Esophagus squamous epithelium (tissue), 5 donors: ENCODE measurements at places on chromosomes 16 and 17. TPM values are rescaled to one million over a fixed set of nuclear protein-coding genes. Genes with fewer than 3 reads are reported as not detected.

DNA sequence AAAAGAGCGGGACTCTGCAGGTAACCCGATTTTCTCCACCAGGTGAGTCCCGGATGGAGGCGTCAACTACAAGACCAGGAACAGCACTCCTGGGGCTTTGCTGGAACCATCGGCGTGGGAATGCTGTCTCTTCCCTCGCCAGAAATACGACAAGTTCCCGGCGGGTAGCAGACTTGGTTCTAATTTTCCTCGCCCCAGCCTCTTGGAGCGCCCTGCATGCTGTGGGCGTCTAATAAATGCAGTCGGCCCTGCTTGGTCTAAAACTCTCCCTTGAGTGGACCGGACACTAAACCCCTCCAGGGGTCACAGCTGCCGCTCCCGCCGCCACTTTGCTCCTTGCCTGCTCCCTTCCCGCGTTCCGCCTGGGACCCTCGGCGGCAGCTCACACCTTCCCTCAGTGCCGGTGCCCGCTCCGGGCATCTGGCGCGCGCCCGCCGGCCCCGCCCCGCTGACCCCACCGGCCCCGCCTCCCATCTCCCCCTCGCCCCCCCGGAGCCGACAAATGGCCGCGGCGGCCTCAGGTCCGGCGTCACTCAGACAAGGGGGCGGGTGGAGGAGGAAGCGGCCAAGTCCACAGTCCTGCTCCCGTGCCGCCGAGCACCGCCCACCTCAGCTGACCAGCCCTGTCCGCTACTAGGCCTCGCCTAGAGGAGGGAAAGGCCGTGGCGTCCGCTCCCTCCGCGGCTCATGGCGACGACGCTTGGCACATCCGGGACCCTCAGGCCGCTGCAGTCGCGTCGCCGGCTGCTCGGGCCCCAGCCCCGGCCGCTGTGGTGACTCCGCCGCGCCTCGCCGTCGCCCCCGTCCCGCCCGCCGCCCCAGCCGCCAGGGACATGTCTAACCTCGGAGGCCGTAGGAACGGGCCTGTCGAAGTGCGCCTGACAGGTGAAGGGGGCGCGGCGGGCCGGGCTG lies 65.8 kb downstream of the KPNA2 start:
- no peaks in the 10 kb centered on the region for H3K36me3 ChIP-seq
- H3K27me3 ChIP-seq = no peaks in the 10 kb centered on the region
- peak overlapping the region; percentile 89 for H3K27ac ChIP-seq
- H3K4me3 ChIP-seq = peak overlapping the region; percentile 90
- peaks cover 6% of the 10 kb centered on the region for H3K4me1 ChIP-seq

DNA sequence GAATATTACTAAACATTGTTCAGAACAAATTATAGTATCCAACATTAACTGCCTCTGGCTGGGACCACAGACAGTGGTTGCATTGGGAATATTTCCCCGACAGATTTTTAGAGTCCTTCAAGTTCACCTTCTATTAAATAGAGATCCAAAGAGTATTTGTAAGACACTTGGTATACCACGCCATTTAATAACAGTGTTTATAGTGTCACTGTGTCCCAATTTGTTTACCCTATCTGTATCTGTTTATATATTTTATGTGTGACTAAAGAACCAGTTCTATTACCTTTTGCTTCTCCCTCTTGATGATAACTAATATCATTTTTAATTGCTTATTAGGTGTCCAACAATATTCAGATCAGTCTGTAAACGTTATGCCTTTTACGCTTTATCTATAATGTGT lies 191.3 kb upstream of the IRX5 start:
- no peaks in the 10 kb centered on the region for H3K4me1 ChIP-seq
- no peak for DNase-seq
- no peak overlapping the region for H3K27ac ChIP-seq
- H3K36me3 ChIP-seq = no peaks in the 10 kb centered on the region
- no peaks in the 10 kb centered on the region for H3K27me3 ChIP-seq
- no peak overlapping the region for H3K4me3 ChIP-seq

DNA sequence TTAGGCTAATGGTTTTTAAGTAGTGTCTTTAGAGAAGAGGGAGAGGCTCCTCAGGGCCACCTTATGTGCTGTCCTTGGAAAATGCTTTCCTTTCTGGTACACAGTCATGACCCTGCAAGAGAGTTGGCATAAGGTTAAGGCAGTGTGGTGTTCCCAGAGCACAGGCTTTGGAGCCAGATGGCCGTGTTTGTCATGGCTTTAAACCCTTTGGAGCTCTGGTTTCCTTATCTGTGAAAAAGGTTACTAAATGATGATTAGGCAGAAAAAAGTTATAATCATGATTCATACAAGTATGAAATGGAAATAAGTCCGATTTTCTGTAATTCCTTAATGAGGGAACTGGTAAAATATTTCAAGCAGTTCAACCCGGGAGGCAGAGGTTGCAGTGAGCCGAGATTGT lies 13.2 kb downstream of the UTP4 start:
- no peak for DNase-seq
- H3K4me3 ChIP-seq = no peak overlapping the region
- H3K36me3 ChIP-seq = peaks cover 96% of the 10 kb centered on the region
- no peak overlapping the region for H3K27ac ChIP-seq

GRCh38 chr16:2432286-2432685 lies 3.0 kb downstream of the CCNF start:
- DNase-seq = no peak
- no peaks in the 10 kb centered on the region for H3K36me3 ChIP-seq
- H3K4me3 ChIP-seq = no peak overlapping the region

GRCh38 chr17:1861391-1862010 lies 31.7 kb downstream of the RPA1 start:
- DNase-seq = no peak
- H3K4me3 ChIP-seq = no peak overlapping the region
- peaks cover 3% of the 10 kb centered on the region for H3K4me1 ChIP-seq
- H3K27ac ChIP-seq = no peak overlapping the region

DNA sequence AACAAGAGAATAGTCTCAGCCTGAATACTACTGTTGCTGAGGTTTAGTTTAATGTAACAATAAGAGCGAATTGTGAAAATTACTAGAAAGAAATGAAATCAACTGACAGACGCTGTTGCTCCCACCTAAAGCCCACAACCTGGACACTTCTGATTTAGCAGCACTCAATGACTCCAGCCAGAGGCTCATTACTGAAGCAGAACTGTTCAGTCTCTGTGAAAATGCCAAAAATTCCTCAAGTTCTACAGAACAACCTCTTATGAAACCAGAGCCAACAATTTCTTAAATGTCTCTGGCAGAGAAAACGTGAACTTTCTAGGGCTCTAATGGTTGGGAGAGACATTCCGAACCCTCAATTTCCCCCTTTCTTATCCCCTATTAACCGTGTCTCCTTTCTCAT lies 9.9 kb downstream of the PSME3IP1 start:
- peaks cover 48% of the 10 kb centered on the region for H3K36me3 ChIP-seq
- H3K4me1 ChIP-seq = no peaks in the 10 kb centered on the region
- H3K27me3 ChIP-seq = no peaks in the 10 kb centered on the region
- H3K4me3 ChIP-seq = no peak overlapping the region

- H3K27me3 ChIP-seq = no peaks in the 10 kb centered on the region
- no peak overlapping the region for H3K4me3 ChIP-seq
- no peak overlapping the region for H3K27ac ChIP-seq
- peaks cover 54% of the 10 kb centered on the region for H3K36me3 ChIP-seq
- DNase-seq = no peak
These were observed 41.2 kb downstream of the GTF3C1 start for GRCh38 chr16:27508476-27508875.

- peaks cover 84% of the 10 kb centered on the region for H3K4me1 ChIP-seq
- no peaks in the 10 kb centered on the region for H3K27me3 ChIP-seq
- DNase-seq = no peak
- no peak overlapping the region for H3K4me3 ChIP-seq
These were observed 27.3 kb downstream of the KDM8 start for GRCh38 chr16:27230562-27231001.

GRCh38 chr17:40518401-40519088 lies 17.1 kb upstream of the TNS4 start:
- no peak overlapping the region for H3K4me3 ChIP-seq
- no peak for DNase-seq
- no peaks in the 10 kb centered on the region for H3K36me3 ChIP-seq
- H3K27ac ChIP-seq = peak overlapping the region; percentile 57
- H3K4me1 ChIP-seq = peaks cover 15% of the 10 kb centered on the region

DNA sequence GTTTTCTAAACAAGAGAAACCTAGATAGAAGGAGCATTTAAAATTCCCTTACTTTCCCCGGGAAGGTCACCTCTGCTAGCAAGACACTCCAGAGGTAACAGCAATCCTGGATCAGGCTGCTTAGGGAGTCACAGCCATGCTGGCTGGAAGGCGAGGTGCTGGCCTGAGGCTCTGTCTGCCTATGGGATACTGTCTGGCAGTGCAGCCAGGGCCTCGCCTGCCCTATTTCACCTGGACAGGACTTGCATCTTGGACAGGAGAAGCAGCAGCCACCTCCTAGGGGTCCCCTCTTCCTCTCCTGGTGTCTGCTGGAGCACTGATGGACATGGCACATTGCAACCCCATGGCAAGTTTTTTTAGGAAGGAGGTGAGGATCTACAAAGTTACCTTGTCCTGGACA lies 15.1 kb downstream of the FA2H start:
- H3K27ac ChIP-seq = no peak overlapping the region
- H3K4me3 ChIP-seq = no peak overlapping the region
- no peaks in the 10 kb centered on the region for H3K36me3 ChIP-seq
- H3K27me3 ChIP-seq = no peaks in the 10 kb centered on the region
- DNase-seq = no peak

DNA sequence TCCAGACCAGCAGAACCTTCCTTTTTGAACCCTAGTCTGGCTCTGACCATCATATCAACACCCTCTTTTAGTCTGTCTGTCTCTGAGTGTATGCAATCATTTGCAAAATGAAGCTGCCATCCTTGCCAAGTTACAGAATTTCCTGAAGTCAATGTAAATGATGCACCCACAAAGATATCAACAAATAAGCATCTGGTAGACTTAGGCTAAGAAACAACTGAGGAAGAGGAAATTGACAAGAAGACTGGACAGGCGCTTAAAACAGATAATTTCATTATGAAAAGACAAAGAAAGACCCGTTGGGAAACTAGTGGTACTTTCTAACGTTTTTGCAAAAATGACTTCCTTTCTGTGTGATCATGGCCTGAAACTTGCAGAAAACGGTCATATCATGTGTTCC lies 24.7 kb upstream of the CIITA start:
- no peak overlapping the region for H3K4me3 ChIP-seq
- DNase-seq = no peak
- H3K4me1 ChIP-seq = peaks cover 3% of the 10 kb centered on the region
- no peaks in the 10 kb centered on the region for H3K36me3 ChIP-seq

DNA sequence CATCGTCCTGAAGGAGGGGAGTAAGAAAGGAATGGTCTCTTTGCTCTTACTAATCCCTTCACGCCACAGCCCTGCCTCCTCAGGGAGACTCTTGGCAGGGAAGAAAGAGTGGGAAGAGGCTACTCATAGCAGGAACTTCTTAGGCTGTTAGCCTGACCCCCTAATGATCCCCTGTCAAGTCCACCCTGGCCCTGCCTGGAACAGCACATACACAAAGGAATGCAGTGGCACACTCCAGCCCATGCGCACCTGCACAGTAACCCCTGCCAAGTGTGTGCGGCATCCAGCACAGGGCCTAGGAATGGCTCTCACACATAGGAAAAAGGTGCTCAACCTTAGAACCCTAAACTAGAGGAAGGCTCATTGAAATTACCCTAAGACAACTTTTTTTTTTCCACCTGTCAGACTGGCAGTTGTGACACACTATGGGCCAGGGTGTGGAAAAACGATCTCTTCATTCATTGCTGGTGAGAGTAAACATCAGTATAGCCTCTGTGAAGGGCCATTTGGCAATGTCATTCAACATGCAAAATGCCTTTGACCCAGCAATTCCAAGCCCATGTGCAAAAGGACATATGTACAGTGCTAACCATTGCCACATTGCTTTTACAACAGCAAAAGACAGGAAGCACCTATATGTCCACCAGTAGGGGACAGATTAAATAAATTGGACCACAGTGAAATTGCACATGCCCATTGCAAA lies 50.1 kb downstream of the PIMREG start:
- no peaks in the 10 kb centered on the region for H3K4me1 ChIP-seq
- no peak for DNase-seq
- H3K27ac ChIP-seq = peak overlapping the region; percentile 26
- H3K36me3 ChIP-seq = no peaks in the 10 kb centered on the region
- no peak overlapping the region for H3K4me3 ChIP-seq
- no peaks in the 10 kb centered on the region for H3K27me3 ChIP-seq

DNA sequence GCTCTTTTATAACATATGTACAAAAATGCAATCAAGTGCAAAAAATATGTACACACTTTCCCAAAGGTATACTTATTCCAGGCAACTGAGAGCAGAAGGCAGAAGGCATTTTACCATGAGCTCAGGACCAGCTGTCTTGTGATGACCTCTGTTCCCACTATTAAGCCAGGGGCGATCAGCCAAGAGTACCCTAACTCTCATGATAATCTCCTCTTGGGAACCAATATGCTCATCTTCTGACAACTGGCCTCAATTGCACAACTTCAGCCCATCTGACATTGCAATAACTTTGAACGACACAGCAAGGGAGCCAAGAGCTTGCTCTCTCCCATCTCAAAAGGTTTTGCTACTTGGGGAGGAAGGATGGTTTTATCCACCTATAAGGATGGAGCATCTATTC lies 471.9 kb downstream of the HS3ST3B1 start:
- H3K36me3 ChIP-seq = no peaks in the 10 kb centered on the region
- H3K27ac ChIP-seq = no peak overlapping the region
- no peaks in the 10 kb centered on the region for H3K27me3 ChIP-seq
- DNase-seq = no peak

DNA sequence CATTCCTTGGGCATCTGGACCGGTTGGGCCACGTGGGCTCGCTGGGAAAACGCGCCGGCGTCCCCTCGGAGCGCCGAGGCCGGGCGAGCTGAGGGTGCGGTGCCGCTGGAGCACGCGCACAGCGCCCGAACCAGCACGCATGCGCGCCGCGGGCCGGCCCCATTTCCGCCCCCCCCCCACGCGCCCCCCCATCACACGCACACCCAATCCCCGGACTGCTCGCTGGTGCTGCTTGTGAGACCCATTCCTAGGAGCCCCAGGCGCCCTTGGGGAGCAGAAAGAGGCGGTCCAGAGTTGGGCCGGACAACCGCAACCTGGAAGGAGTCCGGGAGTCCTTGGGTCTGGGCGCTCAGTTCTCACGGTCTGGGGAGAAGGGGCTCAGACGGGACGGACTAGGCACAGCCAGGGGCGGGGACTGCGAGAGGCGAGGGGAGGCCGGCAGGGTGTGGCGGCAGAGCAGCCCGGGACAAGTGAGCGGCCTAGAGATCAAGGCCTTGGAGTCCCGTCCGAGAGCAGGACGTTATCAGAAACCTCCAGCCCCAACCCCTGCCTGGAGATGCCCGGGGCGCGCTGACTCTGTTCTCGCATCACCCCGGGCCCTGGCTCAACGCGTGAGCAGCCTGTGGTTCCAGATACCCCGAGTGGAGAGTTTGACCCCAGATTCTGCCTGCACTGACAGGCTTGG lies 6.0 kb upstream of the CBX8 start:
- DNase-seq = no peak
- H3K27ac ChIP-seq = no peak overlapping the region
- H3K4me3 ChIP-seq = no peak overlapping the region
- H3K4me1 ChIP-seq = peaks cover 72% of the 10 kb centered on the region
- H3K27me3 ChIP-seq = peaks cover 100% of the 10 kb centered on the region

GRCh38 chr17:75881678-75882454 lies 3.5 kb upstream of the TRIM47 start:
- no peak overlapping the region for H3K4me3 ChIP-seq
- H3K36me3 ChIP-seq = no peaks in the 10 kb centered on the region
- no peak for DNase-seq
- peak overlapping the region; percentile 73 for H3K27ac ChIP-seq
- H3K4me1 ChIP-seq = peaks cover 15% of the 10 kb centered on the region

APOH gene
- not detected for total RNA-seq

RMI2 gene
- total RNA-seq = 4.6 TPM

HBZ gene
- not detected for total RNA-seq

C1QL1 gene
- total RNA-seq = 0.35 TPM

GGT6 gene
- 46.0 TPM for total RNA-seq

ZNF785 gene
- total RNA-seq = 6.8 TPM
